ENCODE measurements at places on chromosomes 11 and 22. TPM values are rescaled to one million over a fixed set of nuclear protein-coding genes. Genes with fewer than 3 reads are reported as not detected.

DNA sequence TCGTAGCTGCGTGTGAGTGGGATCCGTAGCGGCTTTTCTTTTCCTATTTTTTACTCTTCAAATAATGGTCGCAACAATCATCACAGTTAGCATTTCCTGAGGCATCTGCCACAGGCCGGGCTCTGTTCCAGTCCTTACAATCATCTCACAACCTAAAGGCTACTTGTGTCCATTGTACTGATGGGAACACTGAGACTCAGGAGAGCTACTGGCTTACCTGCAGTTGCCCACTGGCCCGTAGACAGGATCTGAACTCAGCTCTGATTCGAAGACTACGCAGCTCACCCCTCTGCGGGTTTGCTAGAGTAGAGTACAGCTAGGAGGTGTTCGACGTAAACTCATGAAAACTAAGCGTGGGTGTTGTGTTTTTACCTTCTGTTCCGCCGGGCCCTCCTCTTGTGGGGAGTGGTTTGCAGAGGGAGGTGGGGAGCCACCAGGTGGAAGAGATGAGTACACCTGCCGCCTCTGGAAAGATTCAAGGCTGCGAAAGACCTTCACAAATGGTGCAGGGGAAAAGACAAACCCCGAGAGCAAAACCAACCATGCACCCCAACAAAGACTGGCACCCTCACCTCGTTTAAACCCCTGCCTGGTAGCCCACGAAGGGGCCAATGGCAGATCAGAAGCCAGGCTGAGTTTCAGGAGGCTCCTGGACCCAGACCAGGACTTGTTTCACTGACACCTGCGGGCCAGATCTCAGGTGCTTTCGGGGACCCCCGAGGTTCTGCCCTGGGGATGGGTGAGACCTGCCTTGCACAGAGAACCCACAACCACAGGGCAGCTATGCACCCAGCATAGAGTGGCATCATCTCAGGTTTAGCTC lies 18.3 kb upstream of the RFPL3 start:
- DNase-seq, result no peak

DNA sequence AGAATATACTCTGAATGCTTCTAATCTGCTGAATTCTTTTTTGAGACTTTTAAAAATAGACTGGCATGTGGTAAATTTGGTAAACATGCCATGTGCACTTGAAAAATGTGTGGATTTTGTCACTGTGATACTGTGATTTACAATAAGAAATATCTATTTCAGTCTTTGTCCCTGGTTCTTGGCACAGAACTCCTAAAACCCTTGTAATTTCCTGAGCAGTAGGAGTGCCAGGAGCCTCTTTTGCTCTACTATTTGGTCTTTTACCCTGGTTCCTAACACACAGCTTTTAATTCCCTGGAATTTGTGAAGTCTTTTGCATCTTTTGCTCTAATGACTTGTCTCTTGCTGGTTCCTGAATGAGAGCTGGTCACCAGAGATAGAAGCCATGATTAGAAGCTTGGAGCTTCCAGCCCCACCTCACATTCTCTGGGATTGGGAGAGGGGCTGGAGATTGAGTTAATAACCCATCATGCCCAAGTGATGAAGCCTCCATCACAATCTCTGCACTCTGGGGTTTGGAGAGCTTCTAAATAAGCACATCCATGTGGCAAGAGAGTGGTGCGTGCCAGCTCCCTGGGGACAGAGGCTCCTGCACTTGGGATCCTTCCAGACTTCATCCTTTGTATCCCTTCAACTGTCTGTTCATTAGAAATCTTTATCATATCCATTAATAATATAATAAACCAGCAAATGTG lies 27.2 kb upstream of the SYT13 start:
- DNase-seq, result no peak

DNA sequence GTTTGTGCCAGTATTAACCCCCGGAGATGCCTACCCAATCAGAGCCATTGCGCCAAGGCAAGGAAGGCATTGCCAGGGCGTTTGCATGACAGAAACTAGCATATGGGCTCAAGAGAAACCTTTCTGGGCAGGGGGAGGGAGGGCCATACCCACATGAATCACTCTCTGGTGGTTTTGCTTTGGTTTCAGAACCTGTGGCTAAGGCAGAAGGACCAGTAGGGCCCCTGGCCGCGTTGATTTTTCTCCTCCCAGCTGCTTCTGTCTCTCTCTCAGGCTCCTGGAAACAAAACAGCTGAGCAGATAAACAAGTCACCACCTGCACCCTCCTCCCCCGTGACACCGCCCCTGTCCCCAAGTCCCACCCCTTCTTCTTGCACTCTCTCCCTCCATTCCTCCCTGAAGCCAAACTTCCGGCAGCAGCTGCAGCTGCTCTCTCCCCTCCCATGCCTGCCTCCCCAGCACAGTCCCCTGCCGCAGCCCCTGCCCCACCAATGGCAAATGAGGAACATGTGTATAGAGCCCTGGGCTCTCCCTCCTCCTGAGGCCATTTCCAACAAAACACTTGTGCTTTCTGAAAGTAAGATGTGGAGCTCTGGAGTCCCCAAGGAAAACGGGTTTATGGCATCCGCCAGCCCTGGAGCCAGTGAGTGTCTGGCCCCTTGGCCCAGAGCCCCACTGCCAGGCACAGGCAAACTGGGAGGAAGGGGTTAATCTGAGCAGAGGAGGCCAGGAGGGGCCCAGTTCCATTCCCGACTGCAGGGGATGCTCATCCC lies 39.0 kb upstream of the ADA2 start:
- DNase-seq, result no peak

GRCh38 chr11:6695377-6695776 lies 12.2 kb upstream of the MRPL17 start:
- no peak for DNase-seq

- DNase-seq, result no peak
These were observed 1012.1 kb downstream of the OPCML start for GRCh38 chr11:132520199-132520598.

- no peak for DNase-seq
These were observed 25.4 kb downstream of the FBLN1 start for GRCh38 chr22:45528046-45528445.

GRCh38 chr11:111878385-111878848 lies 548 bp downstream of the FDXACB1 start:
- no peak for DNase-seq

DNA sequence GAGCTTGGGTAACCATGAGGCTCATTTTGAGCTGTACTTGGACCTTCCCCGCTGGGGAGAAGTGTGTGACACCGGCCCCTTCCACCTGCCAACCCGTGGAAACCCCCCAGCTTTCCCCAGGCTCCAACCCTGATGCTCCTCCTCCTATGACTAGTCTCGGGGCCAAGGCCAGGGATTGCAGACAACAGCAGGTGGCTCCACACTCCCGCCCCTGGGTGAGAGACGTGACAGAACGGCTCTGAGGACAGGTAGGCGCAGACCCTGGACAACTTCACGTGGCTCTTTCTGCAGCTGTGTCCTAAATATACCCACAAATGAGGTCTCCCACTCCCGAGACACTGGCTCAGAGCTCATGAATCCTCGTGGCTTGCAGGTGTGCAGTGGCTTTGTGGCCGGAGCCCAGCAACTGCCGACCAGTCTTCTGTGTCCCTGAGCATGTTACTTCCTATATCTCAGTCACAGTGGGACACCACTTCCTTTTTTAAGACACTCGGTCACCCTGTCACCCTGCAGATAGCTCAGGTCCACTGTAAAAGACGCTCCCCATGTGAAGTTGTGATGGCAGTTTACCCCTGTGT lies 55.2 kb downstream of the NECTIN1 start:
- peak; percentile 78 for DNase-seq

GRCh38 chr11:74683941-74684481 lies 47.2 kb downstream of the CHRDL2 start:
- peak; percentile 54 for DNase-seq

DNA sequence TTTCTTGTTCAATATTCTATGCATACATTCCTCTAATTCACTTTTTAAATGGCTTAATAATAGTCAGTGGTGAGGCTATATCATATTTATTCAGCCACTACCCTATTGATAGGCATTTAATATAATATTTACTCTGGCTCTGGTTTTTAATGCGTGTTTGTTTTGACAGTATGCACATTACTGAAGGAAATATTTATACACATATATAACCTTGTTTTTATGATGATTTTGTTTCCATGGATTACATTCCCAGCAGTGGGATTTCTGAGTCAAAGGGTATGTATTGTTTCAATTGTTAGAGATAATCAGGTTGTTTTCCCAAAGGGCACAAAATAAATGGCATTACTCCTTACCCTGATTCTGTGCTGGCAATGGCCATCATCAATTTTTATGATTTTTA lies 105.8 kb downstream of the UVRAG start:
- DNase-seq, result no peak

DNA sequence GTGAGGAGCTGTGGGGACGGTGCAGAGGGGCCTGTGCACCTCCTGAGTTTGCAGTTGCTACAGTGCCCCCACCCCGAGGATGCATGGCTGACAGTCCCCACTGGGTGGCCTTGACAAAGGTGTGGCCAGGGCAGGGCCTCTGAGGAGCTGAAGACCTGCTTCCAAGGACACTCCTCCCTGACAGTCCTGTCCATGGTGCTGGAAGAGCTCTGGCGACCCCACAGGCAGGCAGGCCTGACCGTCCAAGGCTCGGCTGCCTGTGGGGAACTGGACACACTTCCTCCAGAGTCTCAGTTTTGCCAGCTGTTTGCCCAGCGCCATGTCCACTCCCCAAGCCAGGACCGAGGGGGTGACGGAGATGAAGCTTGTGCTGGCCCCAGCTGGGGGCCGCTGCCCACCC lies 32.7 kb downstream of the BRSK2 start:
- no peak for DNase-seq

DNA sequence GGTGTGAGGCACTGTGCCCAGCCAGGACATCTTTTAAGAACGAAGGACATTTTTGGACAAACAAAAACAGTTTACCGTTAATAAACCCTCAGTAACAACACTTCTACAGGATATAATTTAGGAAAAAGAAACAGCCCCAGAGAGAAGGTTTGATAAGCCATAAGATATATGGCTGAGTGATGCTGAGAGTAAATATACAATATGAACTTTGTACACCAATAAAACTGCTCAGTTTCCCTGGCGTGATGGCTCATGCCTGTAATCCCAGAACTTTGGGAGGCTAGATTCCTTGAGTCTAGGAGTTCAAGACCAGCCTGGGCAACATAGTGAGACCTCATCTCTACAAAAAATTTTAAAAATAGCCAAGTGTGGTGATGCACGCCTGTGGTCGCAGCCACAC lies 11.9 kb upstream of the BBS1 start:
- no peak for DNase-seq

DNA sequence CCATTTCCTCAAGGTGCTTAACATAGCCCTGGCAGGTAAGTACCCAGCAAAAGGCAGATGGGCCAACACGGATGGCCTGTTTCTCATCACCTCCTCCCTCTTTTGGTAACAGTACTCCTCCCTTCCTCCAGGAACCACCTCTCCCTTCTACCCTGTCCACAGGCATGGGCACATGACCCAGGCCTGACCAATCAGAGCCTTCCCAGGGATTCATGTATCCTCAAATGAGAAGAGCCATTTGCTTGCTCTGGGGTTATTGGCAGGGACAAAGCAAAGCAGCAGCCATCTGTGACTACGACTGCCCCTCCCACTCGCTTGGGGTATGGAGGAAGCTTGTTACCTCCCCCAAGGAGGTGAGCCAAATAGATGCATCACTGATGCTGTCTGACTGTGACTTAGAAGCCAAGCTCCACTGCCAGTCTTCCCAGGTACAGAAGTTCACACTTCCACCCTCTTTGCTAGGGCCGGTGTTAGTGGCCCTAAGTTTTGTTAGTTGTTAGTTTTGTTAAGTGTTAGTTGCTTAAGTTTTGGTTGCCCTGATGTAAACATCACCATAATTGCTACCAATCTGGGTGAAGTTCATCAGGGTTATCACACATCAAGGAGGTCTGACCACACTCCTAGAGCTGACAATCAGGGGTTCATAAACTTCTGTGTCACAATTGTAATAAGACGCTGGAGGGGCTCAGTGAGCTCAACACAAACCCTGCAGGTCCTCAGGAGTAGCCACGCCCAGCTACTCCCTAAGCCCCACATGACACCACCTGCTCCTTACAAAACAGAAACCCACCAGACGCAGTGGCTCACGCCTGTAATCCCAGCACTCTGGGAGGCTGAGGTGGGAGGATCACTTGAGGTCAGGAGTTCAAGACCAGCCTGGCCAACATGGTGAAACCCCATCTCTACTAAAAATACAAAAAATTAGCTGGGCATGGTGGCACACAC lies 57.3 kb downstream of the ARFGAP3 start:
- no peak for DNase-seq

DNA sequence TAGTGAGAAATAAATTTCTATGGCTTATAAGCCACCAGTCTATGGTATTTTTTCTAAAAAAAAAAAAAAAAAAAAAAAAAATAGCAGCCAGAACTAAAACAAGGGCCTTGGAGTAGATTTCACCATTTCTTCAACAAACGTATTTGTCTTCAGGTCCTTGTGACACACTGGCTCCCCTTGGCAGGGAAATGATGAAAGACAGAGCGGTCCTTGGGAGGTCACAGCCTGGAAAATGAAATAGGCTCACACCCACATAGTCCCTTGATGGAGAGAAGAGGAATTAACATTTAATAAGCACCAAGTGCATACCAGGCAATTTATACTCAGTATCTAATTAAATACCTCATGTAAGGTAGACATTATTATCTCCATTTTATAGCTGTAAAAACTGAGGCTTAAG lies 25.7 kb upstream of the ACER3 start:
- DNase-seq, result no peak

- no peak for DNase-seq
These were observed 53.5 kb upstream of the CADM1 start for GRCh38 chr11:115557681-115558080.

- DNase-seq, result no peak
These were observed 13.9 kb downstream of the STX3 start for GRCh38 chr11:59769111-59769510.

DNA sequence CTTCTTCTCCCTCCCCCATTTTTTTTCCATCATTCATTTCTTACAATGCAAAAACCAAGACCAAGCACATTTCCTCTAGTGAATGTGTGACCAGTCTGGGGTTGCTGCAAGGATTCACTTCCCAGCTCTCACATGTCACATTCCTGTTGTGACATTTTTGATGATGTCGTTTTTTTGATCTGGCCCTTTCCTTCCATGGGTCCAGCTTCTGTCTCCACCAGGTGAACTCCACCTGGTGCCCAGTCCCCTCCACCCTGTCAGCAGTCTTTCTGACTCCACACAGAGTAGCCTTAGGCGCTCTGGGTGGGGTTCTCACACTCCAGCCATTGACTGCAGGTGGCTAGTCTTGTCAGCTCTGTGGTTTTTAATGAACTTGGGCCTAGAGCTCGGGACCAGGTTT lies 15.6 kb downstream of the PANX1 start:
- no peak for DNase-seq

- no peak for DNase-seq
These were observed 52.1 kb downstream of the CNTF start for GRCh38 chr11:58674609-58675008.

The GGTLC3 gene
- not detected for total RNA-seq

The ASPHD2 gene
- total RNA-seq, result 8.5 TPM

The ASCL2 gene
- 5.3 TPM for total RNA-seq

The NELL1 gene
- total RNA-seq, result not detected

The SCGB1D2 gene
- not detected for total RNA-seq

The NAA40 gene
- total RNA-seq, result 43.8 TPM

The OR56A3 gene
- total RNA-seq, result not detected
